ENCODE measurements at places on chromosomes 11 and 22.

DNA sequence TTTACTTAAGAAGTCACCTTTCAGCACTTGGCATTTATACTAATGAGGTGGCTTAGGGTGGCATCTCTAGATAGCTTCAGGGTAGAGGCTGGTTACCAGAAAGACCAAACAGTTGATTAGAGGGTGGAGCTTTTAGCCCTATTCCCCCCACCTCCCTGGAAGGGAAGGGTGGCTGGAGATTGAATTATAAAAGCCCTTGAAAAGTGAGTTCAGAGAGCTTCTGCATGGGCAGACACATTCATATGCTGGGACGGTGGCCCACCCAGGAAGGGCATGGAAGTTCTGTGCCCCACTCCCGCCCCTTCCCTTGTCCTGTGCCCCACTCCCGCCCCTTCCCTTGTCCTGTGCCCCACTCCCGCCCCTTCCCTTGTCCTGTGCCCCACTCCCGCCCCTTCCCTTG lies 244.2 kb downstream of the DDX10 start:
- no peak for DNase-seq

DNA sequence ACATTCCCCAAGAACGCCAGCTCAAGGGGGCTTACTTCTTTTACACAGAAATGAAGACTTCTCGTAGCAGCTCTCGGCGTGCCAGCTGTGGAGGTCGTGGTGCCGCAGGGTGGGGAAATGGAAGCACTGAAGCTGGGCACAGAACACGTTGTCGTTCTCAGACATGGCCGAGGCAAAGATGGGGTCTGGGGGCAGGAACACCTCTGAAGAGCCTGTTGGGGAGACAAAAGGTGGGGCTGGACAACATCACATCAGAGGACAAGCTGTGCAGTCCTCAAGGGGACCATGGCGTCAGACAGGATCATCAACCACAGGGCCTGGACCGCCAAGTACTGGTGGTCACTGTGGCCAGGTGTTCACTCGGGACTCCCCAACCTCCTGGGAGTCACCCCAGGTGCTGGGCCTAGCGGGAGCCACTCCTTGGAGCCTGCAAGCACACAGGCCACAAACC lies 65.2 kb downstream of the DGCR2 start:
- no peak for DNase-seq

DNA sequence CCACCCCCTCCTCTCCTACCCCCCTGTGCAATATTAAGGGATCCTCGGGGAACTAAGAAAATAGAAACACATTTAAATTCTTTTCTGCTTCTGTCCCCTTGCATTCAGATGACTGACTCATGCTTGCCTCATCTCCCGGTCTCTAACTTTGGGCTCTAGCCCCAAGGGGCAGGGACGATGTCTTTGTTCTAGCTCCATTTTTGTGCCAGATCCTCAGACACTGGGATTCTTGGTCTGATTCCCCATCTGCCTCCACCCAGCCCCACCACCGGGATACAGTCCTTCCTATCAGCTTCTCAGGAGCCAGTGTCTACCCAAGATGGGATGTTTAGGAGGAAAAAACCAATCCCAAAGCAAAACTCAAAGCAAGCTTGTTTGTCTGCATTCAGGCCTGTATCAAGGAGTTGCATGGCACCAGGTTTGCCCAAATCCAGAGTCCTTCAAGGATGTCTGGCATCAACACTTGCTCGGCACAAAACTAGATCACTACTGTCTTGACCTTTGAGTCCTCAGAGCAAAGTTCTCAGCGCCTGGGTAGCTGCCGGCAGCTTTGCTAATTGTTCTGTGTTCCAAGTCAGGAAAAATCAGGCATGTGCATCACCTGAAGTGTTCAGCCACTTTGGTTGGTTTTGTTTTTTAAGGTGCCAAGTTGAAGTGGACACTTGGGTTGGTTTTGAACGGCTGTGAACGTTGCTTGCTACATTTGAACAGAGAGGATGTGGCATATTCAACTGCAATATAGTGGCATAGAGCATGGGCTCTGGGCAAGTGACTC lies 212.8 kb downstream of the DSCAML1 start:
- DNase-seq: peak; percentile 3

- no peak for DNase-seq
Observed at GRCh38 chr11:99585606-99586005, 564.9 kb downstream of the CNTN5 start.

GRCh38 chr11:22680628-22681027 lies 14.2 kb downstream of the GAS2 start:
- DNase-seq: no peak

- no peak for DNase-seq
Observed at GRCh38 chr22:44335903-44336803, 23.4 kb upstream of the SHISAL1 start.

GRCh38 chr22:19121631-19122142 lies 525 bp downstream of the DGCR2 start:
- DNase-seq: peak; percentile 22

DNA sequence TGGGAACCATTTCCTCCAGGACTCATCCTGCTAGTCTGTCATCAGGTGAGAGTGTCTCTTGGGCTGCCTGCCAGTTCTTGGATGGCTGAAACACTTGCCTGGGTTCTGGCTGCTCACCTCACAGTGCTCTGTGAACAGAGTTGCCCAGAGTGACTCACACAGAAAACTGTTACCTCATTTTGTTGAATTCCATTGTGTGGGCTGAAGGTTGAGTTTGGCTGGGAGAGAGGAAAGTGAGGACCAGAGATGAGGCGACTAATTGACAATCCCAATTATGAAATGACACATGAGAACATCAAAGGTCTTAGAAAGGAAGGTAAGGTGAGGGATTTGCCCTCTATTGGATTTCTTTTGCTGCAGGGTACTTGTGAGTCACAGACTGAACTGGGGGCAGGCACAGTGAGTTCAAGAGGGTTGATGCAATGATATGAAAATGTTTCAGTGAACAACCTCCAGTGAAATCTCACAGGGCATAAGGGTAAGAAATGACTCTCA lies 20.2 kb upstream of the CALCB start:
- DNase-seq: no peak

GRCh38 chr22:47054231-47055072 lies 292.0 kb downstream of the TBC1D22A start:
- DNase-seq: no peak

DNA sequence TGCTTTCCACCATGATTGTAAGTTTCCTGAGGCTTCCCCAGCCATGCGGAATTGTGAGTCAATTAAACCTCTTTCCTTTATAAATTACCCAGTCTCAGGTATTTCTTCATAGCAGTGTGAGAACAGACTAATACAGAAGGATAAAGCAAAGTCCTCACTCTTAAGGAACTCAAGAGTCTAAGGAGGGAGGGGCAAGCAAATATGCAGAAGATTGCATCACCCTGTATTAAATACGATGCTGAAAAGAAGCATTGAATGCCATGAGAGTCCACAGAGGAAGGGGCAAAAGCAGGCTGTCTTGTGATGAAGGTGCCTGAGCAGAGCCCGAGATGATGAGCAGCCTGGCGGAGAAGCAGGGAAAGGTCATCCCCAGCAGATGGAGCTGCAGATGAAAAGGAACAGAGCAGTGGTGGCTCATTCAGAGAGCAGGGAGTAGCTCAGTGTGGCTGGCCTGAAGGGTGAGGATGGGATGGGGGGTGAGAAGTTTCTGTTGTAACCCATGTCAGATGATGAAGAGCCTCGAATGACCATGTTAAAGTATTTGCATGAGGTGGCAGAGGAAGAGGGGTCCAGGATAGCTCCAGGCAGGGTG lies 6.3 kb upstream of the IZUMO1R start:
- no peak for DNase-seq

GRCh38 chr22:29987137-29987536 lies 93.1 kb upstream of the HORMAD2 start:
- DNase-seq: no peak

GRCh38 chr11:30091246-30091645 lies 74.4 kb upstream of the KCNA4 start:
- no peak for DNase-seq

DNA sequence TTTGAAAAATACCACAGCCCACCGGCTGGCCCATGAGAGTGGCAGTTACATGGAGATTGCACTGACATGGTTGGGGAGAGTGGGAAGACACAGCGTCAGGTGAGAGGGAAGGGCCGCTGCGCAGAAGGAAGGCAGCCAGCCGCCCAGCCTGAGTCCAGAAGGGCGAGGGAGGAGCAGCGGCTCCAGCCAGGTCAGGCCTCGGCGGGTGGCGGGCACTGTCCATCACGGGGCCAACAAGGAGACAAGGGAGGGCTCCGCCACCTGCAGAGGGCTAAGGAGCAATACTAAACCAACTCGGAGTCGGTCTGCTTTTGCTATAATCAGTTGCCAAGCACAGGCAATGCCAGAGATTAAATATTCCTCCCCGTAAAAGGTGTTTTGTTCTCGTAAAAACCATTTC lies 384.5 kb downstream of the TBC1D22A start:
- no peak for DNase-seq

DNA sequence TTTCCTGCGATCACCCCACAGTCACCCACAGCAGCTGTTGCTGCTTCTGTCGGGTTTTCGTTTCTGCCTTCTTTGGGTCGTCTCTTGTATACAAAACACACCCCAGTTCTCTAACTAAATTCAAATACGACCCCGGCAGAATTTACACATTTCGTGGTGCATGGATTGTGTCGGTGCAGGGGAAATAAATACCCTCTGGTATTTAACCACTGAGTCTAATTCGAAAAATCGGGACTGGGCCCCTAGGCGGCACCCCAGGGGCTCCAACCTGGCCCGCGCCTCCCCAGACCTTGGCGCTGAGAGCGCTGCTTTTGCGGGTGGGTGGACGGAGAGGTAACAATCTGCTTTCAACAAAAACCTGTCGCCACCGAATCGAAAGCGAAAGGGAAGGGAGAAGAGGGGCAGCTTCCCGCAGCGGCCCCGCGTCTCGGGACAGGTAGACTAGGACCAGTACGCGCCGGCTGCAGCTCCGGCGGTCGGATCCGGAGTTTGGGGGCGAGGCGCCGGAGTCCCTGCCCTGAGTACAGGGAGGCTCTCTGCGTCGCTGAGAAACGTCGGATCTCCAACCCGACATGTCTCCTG lies 4.4 kb downstream of the ALX4 start:
- DNase-seq: no peak

DNA sequence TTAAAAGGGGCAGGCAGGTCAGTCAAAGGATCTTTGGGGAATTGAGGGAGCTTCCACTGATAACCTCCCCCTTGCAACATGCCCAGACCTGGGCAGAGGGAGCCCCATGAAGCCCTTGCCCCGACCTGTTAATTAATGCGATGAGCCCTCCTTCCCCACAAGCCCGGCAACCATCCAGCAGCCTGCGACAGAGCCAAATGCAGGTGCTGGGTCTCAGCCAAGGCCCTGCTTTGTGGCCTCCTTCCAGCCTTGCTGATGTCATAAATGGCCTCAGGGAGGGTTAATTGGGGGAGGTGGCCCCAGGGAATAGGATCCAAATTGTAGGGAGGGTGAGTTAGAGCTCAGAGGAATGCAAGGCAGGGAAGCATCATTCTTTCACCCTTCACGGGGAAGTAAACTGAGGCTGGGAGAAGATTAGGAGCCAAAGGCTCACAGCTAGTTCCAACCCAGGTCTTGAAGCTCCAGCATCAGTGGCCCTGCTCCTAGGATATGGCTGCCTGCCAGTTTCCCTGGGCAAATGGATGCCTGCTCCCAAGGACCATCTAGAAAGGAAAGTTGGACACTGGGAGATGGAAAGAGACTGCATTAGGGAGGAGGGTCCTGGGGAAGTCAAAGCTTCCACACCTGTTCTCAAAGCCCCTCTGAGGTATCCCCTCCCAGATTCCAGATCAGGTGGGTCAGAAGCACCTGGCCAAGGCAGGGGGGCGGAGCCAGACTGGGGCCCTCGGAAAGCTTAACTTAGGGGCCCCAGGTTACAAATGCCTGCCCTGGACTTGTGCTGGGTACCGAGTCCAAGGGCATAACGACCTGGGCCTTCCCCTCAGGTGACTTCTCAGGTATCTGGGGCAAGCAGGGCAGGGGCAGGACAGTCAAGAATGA lies 34.1 kb downstream of the LMO1 start:
- no peak for DNase-seq

- no peak for DNase-seq
Observed at GRCh38 chr22:40070701-40071100, 75.9 kb downstream of the FAM83F start.

- DNase-seq: no peak
Observed at GRCh38 chr11:8277691-8278090, 14.0 kb upstream of the LMO1 start.

GRCh38 chr22:46652081-46652846 lies 32.1 kb downstream of the GRAMD4 start:
- no peak for DNase-seq

GRCh38 chr11:12397931-12398334 lies 20.6 kb downstream of the PARVA start:
- DNase-seq: peak; percentile 92

DNA sequence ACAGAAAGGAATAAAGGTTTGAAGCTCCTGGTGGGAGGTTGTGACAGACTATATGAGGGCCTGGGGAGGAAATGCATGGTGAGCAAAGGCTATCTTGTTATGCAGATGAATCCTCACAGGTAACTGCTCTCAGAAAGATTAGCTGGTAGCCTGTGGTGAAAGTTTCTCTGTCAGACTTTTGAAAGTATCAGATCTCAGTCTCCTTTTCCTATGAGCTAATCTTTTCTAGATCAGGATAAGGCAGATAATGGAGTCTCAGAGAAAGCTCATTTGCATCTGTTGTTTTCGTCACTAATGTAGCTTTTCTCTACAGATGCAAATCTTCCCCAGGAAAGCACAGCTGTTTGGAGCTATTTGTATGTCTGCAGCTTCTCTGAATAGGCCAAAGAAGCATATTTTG lies 21.0 kb upstream of the OR6X1 start:
- no peak for DNase-seq

- DNase-seq: no peak
Observed at GRCh38 chr11:80627364-80627763, 1186.5 kb upstream of the TENM4 start.

DNA sequence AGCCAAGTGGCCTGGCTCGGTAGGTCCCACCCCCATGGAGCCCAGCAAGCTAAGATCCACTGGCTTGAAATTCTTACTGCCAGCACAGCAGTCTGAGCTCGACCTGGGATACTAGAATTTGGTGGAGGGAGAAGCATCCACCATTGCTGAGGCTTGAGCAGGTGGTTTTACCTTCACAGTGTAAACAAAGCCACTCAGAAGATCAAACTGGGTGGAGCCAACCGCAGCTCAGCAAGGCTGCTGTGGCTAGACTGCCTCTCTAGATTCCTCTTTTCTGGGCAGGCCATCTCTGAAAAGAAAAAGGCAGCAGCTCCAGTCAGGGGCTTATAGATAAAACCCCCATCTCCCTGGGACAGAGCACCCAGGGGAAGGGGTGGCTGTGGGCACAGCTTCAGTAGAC lies 22.3 kb upstream of the OR5B21 start:
- no peak for DNase-seq

DNA sequence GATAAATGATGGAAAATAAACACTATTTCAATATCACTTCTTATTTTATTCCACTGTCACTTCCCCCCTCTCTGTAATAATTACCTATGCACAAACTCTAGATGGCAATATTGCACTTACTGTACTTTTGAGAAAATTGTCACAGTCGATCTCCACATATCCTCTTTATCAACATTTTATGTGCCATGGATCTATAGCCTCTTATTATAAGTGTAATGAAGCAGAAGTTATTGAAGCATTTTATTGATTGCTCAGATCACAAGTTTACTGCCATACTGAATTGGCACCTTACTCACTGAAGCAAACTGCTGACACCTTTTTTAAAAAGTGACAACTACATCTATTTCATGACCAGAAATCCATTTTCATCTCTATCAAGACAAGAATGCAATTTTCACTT lies 133.4 kb downstream of the DCDC1 start:
- no peak for DNase-seq

GRCh38 chr22:46545086-46545792 lies 7.8 kb upstream of the CELSR1 start:
- no peak for DNase-seq

GRCh38 chr11:88050247-88050646 lies 125.0 kb downstream of the RAB38 start:
- no peak for DNase-seq
